NCI-H1694 (cell line): ENCODE measurements at places on chromosomes 6 and 20.

- DNase-seq, result no peak
These were observed 120.1 kb downstream of the AIG1 start for GRCh38 chr6:143180826-143181225.

DNA sequence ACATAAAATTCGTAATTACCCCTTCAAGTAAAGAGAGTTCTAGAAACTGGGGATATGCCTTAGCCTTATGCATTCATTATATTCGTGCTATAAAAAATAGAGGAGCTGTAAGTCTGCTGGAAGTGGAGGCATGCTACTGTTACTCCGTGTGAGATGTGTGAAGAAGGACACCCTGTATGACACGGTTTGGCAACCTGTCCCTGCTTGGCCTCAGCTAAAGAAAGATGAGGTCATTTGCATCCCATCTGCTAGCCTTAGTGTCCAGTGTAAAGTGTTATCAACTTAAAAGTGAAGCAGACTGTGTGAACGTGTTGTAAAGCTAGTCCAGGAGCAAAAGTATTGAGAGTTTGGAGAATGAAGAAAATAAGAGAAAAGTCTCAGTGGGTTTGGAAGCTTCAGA, 135.1 kb upstream of the RAB32 start:
- no peak for DNase-seq

DNA sequence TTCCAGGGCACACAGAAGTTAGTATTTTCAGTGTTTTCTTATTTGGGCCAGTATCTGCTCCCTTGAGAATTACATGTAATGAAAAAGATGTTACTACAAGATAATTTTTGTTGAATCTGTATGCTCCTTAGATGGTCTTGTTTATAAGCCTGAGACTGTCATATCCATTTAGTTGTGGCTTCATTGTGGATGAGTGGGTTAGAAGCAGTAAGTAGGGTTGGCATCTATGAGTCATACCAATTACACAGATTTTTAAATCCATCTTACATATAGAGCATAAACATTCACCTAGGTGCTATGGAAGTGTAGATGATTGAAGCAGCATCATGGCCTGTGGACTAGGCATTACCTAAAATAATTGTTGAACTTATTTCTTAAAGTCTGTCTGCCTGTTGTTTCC, 13.5 kb upstream of the BAG2 start:
- DNase-seq, result no peak

GRCh38 chr20:11267131-11267761, 593.4 kb upstream of the JAG1 start:
- DNase-seq, result no peak

- DNase-seq, result no peak
These were observed 8.7 kb downstream of the TMEM181 start for GRCh38 chr6:158568549-158568948.

DNA sequence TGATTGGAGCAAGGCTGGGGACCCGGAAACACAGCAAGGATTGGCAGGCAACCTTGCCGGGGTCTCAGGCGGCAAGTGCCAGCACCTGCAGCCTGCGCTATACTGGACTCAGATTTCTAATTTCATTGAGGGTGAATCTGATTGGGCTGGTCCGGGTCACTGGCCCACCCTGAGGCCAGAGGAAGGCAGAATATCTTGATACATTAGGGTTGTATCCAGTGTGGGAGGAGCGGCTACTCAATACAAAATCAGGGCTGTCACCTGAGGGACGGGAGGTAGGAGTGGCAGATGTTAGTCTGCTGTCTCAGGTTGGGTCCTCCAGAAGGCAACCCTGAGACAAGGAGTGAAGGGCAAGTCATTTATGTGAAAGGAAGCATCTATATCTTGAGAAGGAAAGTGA, 40.7 kb downstream of the BFSP1 start:
- DNase-seq, result no peak

DNA sequence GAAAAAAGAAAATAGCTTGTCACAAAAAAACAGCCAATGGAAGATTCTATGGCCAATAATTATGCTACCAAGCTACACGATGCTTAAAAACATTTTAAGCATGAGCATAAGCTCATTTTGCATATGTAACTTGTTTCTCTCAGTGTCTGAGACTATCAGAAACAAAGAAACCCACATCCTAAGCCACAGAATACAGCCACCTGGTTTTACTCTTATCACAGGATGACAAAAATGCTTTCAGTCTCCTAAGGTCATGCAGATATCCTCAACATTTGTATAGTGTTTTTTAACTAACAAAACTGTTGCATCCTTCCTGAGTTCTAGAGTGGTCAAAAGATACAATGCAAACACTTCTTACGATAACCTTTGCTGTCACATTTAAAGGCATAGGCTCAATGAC, 172.1 kb upstream of the RUNX2 start:
- DNase-seq, result no peak

- DNase-seq, result peak; percentile 24
These were observed 40.0 kb downstream of the MYLIP start for GRCh38 chr6:16168858-16169257.

- no peak for DNase-seq
These were observed 13.6 kb upstream of the HLA-C start for GRCh38 chr6:31285486-31285885.

- no peak for DNase-seq
These were observed 289.5 kb downstream of the CDH4 start for GRCh38 chr20:61541537-61541936.

GRCh38 chr6:118740372-118740771, 89.0 kb upstream of the CEP85L start:
- DNase-seq, result no peak

GRCh38 chr6:51856508-51856907, 230.9 kb downstream of the PKHD1 start:
- DNase-seq, result no peak

DNA sequence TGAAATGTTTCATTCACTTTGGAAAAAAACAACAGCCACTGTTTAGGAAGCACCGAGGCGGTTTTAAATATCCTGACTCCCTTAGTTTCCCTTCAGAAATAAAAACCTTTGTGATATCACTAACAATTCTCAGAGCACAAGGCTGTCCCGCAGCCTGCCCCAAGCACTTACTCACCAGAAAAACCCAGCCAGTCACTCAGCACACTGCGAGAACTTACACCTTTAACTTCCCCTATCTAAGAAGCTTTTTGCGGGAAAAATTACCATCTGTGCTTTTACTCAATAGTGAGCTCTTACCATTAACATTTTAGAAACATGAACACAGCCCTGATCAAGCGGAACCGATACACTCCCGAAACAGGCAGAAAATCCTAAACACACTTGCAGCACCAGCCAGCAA, 9.3 kb downstream of the ZBTB46 start:
- no peak for DNase-seq

DNA sequence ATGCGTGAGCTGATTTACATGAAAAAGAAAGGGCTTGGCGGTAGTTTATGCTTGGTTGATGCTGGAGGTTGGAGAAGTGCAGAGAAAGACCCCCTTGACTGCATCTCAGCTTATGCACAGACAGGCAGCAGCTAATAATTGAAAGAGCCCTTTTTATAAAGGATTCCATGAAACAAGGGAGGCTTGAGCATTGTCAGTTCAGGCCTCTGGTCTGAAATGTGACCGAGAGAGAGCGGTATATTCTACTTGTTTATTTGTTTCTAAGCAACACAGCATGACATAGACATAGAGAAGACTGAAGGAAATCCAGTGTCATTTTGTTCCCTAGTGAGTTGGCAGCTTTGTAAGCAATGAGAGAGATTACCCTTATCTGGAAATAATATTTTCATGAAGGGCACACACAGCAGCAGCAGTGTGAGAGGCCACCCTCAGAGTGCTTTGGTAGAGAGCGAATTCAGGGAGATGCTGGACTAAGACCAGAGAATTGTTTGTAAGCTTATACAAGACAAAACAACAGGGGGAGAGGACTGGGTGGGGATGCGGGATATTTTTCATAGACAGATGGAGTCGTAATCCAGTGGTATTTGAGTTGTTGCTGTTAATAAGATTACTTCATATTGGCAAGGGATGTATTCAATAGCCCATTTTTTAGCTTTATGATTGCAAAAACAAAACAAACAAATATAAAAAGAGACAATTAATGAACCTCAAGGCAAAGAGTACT, 34.6 kb upstream of the LAMA2 start:
- no peak for DNase-seq

DNA sequence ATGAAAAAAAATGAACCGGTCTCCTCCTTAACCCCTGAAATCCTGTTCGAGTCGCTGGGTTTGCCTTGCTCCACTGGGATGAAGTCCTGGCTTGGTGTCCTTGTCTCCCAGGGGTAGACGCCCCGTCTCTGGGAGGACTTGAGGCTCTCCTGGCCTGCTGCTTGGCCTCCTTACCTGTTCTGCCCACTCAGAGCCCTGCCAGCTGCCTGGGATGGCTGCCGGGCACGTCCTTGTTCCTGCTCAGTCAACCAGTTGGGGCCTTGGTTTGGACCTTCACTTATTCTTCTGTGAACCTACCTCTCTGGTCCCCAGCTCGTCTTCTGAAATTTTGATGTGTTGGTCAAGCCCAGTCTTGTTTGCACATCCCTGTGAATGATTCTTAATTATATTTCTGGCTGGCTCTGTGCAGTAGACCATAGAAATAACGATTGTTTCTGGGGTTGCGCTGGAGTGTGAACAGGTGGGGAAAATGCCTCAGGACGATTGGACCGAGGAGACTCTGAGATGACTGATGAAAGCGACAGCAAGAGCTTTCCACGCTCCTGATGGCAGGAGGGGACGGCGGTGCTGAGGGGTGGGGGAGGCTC, 126.5 kb upstream of the ESR1 start:
- no peak for DNase-seq

DNA sequence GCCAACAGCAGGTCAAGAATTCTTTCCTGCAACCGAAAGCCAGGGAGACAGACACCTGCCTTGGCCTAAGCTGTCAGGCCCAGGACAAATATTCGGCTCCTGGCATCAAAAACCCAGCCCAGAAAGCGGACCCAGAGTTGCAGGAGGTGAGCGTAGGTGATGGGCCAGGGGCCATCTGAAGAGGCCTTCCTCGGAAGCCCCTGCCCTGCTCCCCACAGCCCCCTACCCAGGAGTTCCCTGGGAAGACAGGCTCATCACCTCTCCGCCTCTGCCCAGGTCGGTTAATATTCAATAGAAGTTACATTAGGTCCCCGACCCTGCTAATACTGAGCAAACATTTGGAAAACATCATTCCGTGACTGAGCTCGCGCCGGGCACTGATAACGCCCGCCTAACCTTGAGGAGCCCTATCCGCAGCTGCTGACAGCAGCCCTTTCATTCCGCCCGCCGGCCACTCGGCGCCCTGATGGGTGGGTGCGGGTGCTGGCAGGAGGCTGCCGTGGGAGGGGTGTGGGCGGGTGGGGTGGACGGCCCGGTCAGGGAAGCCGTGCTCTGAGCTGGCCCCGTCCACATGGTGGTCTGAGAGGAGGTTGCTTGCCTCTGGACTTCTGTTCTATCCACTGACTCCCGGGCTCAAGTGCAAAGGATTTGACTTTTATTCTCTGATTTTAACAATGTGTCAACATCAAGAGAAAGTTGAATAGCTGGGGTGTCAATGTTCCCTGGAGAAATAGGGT, 55.7 kb downstream of the HNF4A start:
- no peak for DNase-seq

- DNase-seq, result no peak
These were observed 26.9 kb downstream of the CLVS2 start for GRCh38 chr6:123022975-123023374.

GRCh38 chr6:299104-299980, 7.1 kb downstream of the DUSP22 start:
- no peak for DNase-seq

DNA sequence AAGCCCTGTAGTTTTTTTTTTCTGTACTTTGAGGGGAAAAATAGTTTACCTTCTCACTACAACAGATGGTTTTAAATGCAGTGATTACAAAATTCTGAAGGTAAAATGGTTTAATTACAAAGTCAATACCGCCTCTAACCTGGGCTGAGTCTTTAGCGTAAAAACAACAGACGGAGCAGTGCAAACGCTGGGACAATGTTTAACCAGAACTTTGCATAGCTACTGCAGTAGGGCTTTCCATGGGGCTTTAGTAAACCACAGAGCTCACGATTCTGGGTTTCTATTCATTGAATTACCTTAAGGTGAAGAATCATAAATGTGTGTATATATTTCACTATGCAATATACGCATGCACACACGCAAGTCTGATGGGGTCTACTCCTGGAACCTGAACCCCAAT, 77.9 kb downstream of the RFX6 start:
- no peak for DNase-seq

DNA sequence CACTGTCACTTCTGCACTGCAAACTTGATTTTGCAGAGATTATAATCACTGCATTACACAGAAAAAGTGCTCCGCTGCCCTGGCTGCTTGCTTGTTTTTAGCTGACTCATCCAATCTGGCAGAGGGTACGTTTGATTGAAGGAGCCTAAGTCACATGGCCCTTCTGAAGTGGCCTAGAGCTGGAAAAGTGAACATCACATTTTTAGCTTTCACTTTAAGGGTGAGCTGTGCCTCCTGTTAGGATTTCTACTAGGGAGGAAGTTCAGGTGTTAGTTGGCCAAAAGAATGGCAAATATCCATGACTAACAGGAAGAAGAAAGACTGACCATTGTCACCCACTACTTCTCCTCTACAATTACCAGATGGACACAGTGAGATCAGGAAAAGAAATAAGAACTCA, 889.1 kb upstream of the MAP3K7 start:
- peak; percentile 8 for DNase-seq

DNA sequence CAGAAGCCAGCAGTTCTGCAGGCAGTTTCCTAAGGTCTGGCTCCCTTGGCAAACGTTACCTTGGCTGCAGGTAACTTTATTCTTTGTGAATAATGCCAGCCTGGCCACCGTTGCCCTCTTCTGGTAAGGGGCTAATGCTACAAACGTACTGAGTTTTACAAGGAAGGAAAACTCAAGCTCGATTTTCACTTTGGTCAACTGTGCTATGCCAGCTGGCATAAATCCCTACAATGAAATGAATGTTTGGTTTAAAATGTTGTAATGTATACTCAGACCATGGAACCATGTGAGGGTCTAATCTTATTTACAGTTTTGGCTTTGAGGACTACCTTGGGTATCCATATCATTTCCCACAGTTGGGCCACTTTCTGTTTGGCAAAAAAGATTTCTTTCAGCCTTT, 101.4 kb downstream of the SLX4IP start:
- DNase-seq, result no peak

DNA sequence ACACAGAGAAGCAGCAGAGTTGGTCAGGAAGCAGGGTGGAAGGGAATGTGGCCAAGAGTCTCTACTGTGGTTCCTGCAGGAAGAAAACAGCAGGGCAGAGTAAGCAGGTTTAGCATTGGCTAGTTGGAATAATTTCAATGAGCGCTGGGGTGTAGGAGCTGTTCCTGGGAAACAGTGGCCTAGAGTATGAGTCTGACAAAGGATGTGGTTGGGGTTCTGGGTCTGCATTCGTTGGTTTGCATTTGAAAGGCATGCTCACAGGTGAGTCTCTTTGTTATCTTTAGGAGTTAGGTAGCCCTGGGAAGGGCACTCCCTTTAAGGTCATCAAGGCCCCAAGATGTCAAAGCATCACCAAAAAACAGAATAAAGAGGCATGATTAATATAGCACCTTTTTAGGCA, 911.6 kb upstream of the SLC35B3 start:
- DNase-seq, result no peak

DNA sequence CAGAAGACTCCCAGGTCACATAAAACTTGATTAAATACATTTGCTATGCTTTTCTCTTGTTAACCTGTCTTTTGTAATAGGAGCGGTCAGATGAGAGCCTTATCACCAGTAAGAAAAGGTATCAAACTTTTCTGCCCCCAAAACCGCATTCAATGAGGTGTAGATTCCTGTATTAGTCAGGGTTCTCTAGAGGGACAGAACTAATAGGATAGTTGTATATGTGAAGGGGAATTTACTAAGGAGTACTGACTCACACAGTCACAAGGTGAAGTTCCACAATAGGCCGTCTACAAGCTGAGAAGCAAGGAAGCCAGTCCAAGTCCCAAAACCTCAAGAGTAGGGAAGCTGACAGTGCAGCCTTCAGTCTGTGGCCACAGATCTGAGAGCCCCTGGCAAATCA, 32.7 kb downstream of the PTPRK start:
- no peak for DNase-seq

GRCh38 chr20:24718696-24719095, 230.4 kb upstream of the CST7 start:
- DNase-seq, result peak; percentile 7
